T-cell (primary cell): ENCODE measurements at places on chromosomes 7 and 10.

DNA sequence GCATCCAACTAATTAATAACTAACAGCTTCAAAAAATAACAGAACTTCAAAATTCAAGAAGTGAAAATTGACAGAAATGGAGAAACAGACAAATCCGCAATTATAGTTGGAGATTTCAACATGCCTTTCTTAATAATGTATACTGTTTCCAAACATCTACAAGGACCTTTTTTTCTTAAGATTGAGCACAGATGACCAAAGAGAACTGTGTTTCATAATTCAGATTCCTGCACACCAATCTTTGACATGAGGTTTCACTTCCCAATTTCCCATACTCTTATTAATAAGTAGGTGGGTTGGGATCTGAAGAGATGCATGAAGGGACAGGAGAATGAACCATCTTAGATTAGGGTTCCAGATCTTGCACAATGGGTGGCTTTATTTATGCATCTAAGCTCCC is 24.9 kb upstream of the GIMAP7 start:
- no peak for DNase-seq

DNA sequence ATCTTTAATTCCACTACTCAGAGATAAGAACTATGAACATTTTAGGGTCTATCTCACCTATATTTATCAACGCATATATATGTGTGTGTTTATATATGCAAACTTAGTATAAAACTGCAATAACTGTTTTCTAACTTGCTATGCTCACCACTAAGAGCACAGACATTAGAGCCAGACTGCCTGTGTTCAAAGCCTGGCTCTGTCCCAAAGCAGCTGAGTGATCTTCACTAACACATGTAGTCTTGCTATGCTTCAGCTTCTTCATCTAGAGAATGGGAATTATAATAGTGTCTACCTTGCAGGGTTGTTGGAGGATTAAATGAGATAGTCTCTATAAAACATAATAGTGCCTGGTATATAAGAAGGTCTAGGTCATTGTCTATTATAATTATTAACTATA is 165.5 kb downstream of the MAGI2 start:
- no peak for DNase-seq

GRCh38 chr7:117412946-117413559 is 14.2 kb downstream of the ASZ1 start:
- no peak for DNase-seq

DNA sequence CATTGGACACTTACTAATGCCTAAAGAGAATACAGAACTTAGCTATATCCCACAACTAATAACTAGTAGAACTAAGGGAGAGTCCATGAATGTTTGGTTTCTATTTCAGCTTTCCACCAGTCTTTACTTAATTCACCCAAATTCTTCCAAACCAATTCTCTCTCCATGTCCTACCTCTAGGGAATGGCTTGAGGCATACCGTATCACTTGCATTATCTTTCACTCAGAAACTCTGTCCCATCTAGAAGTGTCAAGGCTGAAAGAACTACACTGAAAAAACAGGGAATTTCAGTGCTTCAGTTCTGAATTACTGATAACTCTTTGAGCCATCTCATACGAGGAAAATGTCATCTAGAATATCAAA is 758 bp downstream of the TMEM168 start:
- DNase-seq: no peak

DNA sequence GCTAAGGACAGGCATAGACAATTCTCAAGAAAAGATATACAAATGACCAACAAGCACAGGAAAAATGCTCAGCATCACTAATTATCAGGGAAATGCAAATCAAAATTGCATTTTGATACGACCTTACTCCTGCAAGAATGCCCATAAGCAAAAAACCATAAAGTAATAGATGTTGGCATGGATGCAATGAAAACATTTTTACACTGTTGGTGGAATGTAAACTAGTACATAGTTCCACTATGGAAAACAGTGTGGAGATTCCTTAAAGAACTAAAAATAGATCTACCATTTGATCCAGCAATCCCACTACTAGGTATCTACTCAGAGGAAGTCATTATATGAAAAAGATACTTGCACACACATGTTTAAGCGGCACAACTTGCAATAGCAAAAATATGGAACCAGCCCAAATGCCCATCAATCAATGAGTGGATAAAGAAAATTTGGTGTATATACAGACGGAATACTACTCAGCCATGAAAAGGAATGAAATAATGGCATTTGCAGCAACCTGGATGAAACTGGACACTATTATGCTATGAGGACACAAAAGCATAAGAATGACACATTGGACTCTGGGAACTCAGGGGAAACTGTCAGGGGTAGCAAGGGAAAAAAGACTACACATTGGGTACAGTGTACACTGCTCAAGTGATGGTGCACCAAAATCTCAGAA is 59.3 kb downstream of the DGKI start:
- no peak for DNase-seq

- no peak for DNase-seq
Observed at GRCh38 chr10:93063144-93063976, 2.8 kb downstream of the CYP26C1 start.

DNA sequence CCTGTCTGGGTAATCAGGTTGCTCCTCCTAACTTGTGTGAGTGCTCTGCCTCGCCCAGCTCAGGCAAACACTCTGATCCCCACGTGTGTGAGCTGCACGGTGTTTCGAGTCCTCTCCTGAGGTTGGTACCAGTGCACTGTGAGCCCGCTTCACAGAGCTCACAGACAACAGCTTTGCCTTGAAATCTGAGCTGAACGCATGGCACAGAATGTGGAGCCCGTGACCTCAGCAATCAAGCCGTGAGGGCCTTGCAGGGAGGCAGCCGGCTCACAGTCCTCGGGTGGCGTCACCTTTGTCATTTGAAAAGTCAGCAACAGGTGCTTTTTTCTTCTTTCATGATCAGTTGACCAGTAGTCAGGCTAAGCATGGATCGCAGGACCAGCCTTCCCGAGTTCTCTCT is 60.2 kb upstream of the ADGRA1 start:
- DNase-seq: no peak

GRCh38 chr10:131422731-131423130 is 111.2 kb upstream of the TCERG1L start:
- DNase-seq: no peak

GRCh38 chr10:47425813-47426419 is 41.8 kb upstream of the ZNF488 start:
- DNase-seq: no peak

GRCh38 chr10:10471758-10472157 is 545.9 kb upstream of the CELF2 start:
- no peak for DNase-seq

DNA sequence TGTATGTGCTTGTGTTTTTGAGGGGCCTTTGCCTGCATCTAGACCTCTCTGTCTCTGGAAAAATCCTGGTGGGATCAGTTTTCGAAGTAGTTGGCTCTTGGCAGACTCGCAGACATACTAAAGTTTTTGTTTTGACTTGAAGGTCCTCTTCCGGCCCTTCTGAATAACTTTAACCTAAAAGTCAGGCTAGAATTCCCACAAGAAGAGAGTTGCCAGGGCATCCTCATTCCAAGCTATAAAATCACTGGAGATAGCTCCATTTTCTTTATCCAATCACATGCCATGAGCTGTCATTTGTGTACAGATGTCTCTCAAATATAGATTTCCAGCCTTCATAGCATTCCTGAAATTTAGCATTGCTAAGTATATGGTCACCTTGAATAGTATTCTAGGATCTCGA is 967.8 kb downstream of the LRMDA start:
- no peak for DNase-seq

DNA sequence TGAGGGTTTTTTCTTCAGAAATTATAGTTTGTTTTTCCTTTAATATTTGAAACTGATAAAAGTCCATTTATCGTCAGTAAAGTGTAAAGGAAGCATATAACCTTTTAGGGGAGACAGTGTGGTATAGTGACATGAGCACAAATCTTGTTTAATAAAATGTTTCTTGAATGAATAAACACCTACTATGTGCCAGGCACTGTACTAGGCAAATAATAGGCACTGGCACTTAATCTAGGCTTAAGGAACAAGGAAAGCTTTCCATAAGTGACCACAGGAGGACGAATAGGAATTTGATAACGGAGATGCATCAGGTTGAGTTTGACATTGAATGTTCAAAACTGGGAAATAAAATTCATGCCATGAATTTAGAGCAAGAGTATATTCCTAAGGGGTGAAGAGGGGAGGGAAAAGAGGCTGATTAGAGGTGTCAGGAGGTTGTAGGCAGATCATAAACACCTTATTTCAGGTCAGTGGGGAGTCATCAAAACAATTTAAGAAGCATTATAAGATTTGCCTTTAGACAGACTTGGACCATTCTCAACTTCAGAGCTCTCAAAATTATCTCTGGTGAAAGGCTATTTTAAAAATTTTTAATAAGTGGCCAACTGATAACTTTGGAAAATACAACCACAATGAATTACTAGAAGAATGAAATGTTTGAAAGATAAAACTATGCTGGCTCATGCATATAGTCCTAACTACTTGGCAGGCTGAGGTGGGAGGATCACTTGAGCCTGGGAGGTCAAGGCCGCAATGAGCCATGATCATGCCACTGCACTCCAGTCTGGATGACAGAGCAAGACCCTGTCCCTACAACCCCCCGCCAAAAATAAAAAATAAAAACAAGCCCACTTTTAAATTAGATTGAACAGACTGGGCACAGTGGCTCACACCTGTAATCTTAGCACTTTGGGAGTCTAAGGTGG is 22.4 kb downstream of the RALA start:
- DNase-seq: no peak

DNA sequence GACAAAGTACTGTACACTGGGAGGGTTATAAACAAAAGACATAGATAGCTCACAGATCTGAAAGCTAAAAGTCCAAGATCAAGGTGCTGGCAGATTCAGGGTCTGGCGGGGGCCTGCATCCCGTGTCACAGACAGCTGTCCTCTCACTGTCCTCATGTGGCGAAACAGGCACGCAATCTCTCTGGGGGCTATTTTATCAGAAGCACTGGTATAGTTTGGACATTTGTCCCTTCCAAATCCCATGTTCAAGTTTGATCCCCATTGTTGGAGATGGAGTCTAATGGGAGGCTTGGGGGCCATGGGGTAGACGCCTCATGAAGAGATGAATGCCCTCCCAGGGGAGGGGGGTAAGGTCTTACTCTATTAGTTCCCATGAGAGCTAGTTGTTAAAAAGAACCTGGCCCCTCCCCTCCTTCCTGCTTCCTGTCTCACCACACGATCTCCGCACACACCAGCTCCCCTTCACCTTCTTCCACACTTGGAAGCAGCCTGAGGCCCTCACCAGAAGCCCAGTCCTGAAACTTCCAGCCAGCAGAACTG is 72.5 kb upstream of the UCN3 start:
- DNase-seq: peak; percentile 15

DNA sequence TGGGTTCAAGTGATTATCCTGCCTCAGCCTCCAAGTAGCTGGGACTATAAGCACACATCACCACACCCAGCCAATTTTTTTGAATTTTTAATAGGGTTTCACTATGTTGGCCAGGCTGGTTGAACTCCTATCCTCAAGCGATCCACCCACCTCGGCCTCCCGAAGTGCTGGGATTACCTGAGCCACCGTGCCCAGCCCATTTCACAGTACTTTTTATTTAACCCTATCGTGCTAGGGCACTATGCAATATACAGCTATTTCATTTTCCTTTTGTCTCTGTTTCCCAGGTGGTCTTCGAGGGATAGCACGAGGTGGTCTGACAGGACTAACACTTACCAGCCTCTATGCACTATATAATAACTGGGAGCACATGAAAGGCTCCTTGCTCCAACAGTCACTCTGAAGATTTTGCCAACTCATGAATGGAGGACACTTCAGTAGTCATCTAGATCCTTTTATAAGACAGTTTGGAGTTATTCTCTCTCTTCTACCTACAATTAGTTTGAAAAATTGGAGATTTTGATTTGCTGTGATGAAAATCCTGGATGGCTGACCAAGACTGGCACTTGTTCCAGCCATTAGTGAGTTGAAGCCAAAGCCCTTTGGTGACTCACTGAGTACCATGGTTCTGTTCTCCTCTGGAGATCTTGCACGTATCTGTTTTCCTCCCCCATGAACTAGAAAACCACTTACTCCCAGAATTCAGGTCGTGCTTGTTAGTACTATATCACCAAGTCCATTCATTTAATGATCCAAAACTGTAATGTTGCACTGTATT is 27.3 kb downstream of the NCOA4 start:
- no peak for DNase-seq

DNA sequence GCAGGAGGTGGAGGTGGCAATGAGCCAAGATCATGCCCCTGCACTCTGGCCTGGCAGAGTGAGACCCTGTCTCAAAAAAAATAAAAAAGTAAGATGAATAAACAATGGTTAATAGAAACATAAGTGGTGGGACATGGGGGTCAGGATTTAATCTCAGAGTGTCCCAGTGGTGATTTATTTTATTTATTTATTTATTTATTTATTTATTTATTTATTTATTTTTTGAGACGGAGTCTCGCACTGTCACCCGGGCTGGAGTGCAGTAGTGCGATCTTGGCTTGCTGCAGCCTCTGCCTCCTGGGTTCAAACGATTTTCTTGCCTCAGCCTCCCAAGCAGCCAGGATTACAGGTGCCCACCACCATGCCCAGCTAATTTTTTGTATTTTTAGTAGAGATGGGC is 482.6 kb upstream of the GALNT17 start:
- DNase-seq: no peak

DNA sequence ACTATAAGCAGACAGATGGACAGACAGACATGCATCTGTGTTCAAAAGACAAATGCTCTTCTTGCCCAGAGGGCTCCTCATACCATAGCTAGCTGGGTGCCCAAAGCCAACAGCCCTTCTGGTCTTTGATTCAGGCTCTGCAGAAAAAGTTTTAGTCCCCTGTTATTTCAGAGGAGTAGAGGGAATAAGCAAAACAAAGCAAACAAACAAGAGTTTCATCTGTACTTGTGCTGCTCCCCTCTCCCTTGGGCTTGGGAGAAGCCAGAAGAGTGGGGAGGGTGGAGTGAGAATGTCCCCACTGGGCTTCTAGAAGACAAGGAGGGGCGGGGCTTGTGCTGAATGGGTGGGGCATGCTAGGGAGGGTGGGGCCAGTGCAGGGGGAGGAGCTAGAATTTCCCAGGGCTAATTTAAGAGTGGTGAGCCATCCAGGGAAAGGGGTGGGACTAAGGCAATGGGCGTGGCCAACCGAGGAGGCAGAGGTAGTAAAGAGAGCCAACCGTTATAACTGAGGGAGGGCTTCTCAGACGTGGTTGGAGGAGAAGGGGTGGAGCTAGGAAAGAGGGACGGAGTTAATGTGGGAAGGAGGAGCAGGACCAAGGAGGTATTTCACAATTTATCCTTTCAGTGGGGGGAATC is 101.2 kb upstream of the MGMT start:
- no peak for DNase-seq

DNA sequence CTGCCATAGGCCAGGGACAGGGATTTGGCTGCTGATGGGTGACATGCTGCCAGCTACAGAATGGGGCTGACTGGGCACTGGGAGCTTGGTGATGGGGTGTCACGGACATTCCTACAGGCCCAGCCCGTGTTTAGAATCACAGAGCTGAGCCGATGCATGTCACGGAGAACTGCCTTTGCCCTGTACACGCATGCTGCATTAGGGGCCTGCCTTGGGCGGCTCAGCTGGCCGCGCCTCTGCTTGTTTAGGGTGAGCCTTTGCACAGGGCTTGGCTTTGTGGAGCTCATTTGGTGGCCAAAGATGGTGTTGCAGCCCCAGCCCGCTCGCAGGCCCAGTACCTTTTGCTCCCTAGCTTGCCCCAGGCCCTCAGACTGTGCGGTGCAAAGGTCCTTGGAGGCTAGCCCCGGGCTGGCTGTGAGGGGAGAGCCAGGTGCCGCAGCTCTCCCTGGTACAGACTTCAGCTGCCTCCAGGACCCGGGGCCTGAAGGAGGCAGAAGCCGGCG is 108.4 kb upstream of the BTBD16 start:
- DNase-seq: no peak

GRCh38 chr7:158541346-158542010 is 46.1 kb downstream of the PTPRN2 start:
- DNase-seq: peak; percentile 1

GRCh38 chr7:129740574-129741410 is 129.3 kb downstream of the NRF1 start:
- DNase-seq: no peak
